Stimulated activated naive B cell treated with anti-CD40 and anti-IgM and Interleukin-4, amounts not matched to agents 10 μg/mL and 1 μg/mL and 100 μg/mL, for 72 hours (primary cell): ENCODE measurements at places on chromosomes 2 and 18.
A peak's percentile ranks its signal among the peaks of the same experiment; 100 is the strongest.

GRCh38 chr2:81645745-81646301 is 1341.3 kb upstream of the LRRTM1 start:
- no peak for DNase-seq

GRCh38 chr18:25055076-25055475 is 296.9 kb downstream of the ZNF521 start:
- DNase-seq = no peak

- DNase-seq = no peak
These were observed 237.8 kb upstream of the THSD7B start for GRCh38 chr2:136527560-136527959.

- no peak for DNase-seq
These were observed 926.2 kb upstream of the SOX11 start for GRCh38 chr2:4765787-4766530.

DNA sequence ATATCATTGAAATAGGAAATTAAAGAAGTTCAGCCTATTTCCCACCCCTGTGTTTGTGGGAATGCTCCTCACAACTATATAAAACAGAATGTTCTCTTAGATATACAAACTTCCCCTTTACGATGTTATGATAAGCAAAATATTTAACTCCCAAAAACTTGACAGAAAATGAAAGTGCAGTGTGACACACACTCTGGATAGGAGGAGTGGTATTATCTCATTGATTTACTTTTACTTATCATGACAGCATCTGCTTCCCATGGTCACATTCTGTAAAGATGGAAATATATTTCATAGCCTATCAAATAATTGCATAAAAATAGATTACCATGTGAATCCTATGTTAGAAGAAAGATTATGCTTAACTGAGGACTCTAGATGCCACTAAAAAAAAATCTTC is 96.6 kb upstream of the STK17B start:
- no peak for DNase-seq

- no peak for DNase-seq
These were observed 92.2 kb upstream of the NCKAP5 start for GRCh38 chr2:133660510-133660909.

DNA sequence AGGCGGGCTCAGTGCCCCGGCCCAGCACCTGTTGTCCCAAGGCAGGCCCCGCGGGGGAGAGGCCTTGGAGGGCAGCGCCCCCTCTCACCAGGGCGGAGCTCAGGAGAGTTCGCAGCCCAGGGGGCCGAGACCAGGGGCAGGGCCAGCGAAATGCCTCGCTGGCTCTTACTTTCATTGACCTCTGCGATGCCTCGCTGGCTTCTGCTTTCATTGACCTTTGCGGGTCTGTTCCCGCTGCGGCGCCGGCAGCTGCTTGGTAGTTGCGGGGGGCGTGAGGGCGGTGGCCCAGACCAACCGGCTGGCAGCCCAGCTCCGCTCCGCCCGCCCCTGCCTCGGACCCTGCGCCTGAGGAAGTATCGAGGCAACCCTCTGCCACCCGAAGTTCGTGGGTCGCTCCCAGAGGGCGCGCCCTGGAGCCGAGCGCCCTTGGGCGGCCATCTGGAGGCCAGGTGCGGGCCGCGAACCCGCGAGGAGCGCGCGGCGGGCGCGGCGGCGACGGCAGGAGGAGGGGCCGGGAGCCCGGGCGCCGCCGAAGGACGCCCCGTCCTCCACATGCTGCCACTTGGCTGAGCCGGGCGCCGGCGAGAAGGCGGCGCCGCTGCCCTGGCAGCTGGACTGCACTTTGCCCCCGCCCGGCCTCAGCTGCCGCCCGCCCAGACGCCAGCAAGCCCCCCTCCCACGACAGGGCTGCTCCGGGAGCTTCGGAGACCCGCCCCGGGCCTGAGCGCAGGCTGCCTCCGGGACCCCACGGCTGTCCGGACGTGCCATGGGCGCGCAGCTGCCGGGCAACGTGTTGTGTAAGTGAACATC is 118.0 kb upstream of the MSTN start:
- peak; percentile 53 for DNase-seq

- no peak for DNase-seq
These were observed 119.3 kb upstream of the GYPC start for GRCh38 chr2:126536605-126537200.

DNA sequence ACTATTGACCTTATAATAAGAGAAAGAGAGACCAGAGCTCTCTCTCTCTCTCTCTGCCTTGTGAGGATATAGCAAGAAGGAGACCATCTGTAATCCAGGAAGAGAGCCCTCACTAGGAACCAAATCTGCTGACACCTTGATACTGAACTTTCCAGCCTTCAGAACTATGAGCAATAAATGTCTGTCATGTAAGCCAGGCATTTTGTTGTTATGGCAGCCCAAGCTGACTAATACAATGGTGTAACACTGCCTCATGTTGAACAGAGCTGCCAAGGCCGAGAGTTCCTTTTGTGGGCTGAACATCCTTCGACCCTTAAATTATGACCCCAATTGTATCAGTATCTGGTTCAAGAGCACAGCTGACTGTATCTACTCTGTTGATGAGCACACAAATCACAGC is 108.0 kb downstream of the LRRC30 start:
- no peak for DNase-seq

GRCh38 chr2:217790681-217791392 is 212.0 kb downstream of the TNS1 start:
- no peak for DNase-seq

GRCh38 chr18:2963048-2963447 is 49.9 kb downstream of the LPIN2 start:
- no peak for DNase-seq

GRCh38 chr2:201642086-201642578 is 1.2 kb downstream of the TMEM237 start:
- DNase-seq = no peak

DNA sequence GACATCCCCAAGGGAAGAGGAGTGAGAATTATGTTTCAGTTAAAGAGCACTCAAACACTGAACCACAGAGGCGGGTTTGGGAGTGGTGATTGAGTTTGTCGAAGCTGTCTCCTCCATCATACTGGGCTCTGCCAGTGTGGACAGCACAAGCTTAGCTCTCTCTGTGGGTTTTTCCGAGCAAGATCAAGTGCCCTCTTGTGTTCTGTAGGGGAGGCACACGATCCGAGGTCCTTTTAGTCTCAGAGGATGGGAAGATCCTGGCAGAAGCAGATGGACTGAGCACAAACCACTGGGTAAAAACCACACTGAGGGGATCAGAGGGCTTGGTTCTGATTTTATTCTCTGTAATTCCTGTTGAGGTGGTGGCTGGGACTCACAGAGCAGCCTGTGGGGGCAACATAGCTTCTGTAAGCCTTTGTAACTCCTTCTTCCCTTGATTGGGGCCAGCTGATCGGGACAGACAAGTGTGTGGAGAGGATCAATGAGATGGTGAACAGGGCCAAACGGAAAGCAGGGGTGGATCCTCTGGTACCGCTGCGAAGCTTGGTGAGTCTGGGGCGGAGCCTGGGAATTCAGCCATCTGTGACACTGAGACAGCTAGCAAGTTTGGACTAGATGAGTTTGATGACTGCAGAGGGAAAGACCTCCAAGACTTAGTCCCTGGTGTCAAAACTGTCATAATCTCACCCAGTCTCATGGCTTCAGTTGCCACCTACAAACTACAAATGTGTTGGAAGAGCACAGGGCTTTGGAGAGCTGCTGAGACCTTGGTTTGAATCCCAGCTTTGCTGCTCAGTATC is 2.0 kb downstream of the NAGK start:
- no peak for DNase-seq

DNA sequence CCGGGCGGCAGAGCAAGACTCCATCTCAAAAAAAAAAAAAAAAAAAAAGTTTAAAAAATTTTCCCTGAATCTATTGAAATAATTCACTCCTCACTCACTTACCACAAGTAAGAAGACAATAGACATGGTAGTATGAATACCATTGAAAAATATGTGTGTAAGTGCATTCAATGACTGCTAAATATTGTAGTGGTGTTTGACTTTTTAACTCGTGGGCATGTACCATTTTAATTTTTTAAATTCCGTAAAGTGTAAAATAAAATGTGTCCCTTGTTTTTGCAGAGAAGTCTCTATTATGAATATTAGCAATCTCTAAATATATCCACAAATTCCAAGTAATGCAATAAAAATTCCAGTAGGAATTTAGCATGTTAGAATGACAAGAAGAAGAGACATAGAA is 134.1 kb downstream of the COPS8 start:
- no peak for DNase-seq

- no peak for DNase-seq
These were observed 111.7 kb upstream of the CSRNP3 start for GRCh38 chr2:165357758-165358157.

DNA sequence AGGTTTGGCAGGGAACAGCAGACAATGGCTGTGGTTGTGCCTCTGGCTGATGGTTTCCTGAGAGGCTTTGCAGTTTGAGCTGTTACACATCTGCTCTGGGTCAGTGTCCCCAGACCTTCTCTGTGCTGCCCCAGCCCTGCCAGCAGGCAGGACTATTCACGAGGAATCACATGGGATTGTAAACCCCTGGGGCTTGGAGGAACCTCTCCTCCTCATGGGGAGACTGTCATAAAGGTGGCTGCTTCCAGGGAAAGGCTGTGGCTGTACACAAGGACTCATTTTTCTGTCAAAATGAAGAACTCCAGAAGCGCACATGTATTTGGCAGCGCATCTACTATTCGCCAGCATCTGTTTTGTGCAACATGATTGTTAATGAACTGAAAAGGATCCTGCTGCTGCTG is 142.6 kb upstream of the CYP1B1 start:
- no peak for DNase-seq

GRCh38 chr18:42586601-42587000 is 528.9 kb downstream of the RIT2 start:
- no peak for DNase-seq

DNA sequence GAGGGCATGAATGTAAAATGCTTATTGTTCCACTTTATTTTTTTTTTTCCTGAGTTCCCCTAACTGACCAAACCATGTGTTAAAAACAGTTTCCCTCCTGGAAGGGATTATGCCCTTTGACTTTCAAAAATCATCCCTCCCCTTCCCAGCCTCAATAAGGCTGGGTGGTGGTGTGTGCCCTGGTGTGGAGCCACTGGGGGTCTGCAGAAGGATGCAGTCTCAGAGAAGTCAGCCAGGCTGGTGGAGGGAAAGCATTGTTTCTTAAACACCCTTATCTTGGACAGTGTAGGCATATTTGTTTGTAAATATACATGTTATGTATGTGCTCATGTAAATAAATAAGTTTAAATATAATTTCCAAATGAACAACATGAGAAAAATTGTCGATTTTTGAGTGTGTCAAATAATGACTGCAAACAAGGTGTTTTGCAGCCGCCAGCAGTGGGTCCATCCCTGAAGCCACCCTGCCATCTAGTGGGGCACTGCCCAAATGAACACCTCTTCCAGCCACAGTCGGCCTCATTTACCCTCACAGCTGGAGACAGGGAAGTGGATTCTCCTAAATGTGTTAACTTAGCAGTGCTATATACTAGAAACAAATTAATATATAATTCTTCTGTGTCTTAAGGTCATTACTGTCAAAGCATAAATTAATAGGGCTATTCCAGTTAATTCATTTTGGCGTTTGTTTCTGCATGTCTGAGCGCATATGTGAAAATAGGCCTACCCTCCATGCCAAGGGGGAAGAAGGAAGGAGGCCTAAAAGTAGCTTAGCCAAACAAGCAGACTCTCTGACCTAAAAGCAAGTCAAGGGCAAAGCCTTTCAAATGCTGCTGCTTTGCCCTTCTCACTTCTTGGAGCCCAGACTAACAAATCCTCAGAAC is 209.6 kb upstream of the PIK3C3 start:
- no peak for DNase-seq

DNA sequence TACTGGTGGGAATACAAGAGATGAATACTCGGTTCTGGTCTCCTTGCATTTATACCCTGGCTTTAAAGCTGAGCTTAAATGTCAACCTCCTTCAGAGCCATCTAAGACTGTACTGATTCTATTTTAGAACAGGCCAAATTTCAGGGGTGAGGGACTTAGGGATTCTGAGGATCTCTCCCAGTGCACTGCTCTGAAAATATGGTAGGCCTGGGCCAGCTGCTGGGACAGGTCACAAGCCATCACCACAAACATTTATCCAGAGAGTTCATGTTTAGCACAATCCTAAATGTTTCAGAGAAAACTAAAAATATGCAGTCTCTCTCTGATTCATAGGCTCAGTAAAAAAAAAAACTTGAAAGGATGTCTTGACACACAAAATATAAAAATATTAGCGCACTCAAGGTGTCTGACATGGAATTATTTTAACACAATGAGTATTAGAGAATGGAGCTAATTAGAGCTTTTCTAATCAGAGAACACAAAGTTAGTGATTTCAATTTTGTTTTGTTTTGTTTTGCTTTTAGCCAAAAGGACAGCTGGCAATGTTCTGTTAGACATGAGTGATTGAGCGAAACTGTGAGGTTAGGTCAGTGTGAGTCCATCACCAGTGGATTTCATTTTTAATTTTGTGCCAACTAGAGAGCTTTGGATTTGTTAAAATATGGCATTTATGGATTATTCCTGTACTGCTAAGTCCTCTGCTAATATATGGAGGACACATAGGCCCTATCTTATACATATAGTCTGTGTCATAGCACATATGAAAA is 38.8 kb downstream of the MFSD6 start:
- no peak for DNase-seq

- no peak for DNase-seq
These were observed 310.3 kb upstream of the HS6ST1 start for GRCh38 chr2:128628996-128629395.

- no peak for DNase-seq
These were observed 21.4 kb upstream of the EML4 start for GRCh38 chr2:42147641-42148274.

DNA sequence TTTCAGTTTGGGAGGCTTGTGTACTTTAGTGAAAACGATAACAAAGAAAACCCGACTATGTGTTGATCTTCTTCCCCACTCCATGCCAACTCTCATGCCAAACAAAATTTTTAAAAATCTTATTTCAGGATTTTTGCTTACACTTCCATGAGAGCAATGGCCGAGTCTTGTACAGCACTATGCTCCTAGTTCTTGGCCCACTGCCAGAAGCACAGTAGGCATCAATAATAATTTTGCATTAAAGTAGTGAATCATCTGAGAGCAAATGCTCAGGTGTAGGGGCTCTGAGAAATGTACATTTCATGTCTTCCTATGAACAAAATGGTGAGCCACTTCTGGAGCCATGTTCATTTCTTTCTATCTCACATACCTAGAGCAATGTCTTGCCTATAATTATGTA is 62.2 kb downstream of the MAP3K19 start:
- no peak for DNase-seq

DNA sequence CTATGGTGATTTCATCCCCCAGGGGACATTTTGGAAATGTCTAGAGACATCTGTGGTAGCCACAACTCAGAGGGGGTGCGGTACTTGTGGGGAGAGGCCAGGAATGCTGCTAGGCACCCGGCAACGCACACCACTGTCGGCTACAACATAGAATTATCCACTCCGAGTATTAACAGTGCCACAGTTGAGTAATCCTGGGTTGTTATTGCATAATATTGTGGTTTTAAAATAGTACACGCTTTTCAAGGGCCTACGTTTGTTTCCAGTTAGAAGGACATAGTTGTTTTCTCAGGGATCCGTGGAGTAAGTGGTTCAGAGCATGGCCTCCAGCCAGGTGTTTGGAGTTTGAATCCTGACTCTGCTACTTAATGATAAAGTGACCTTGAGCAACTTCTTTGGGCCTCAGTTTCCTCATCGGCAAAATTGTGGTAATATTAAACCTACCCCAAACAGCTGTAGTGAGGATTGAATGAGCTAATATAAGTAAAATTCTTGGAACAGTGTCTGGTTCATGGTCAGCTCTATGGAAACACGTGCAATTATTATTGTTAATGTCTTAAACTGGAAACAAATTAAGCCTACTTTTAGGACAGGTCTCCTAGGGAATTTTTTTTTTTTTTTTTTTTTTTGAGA is 24.5 kb downstream of the CYP27A1 start:
- DNase-seq = no peak

GRCh38 chr2:27316655-27317412 is 6.1 kb downstream of the MPV17 start:
- DNase-seq = no peak
